CD4-positive, CD25-positive, alpha-beta regulatory T cell (primary cell): ENCODE measurements at places on chromosomes 6 and 20. TPM values are rescaled to one million over a fixed set of nuclear protein-coding genes. Genes with fewer than 3 reads are reported as not detected.

The PTK6 gene
- 0.20 TPM for total RNA-seq

The RBPJL gene
- total RNA-seq = not detected

The CNR1 gene
- not detected for total RNA-seq

The WTAP gene
- total RNA-seq = 177 TPM

GRCh38 chr20:2688041-2688591 lies 4.5 kb upstream of the EBF4 start:
- peak; percentile 81 for DNase-seq

DNA sequence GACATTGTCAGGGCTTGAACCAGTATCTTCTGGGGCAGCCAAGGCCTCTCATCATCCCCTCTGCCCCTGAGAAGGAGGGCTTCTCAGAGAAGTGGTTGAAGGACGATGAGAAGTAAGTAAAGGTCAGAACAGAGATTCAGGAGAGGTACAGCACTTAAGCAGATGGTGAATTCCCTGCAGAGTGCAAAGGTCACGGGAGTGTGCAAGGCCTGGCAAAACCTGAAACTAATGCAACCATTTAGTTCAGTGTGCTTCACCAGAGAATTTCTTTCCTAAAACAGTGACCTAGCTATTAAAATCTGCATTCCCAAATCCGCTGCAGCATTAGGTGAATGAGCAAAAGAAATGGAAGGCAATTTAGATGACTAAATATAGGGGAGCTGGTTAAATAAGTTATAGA lies 58.4 kb downstream of the TRERF1 start:
- DNase-seq = no peak

DNA sequence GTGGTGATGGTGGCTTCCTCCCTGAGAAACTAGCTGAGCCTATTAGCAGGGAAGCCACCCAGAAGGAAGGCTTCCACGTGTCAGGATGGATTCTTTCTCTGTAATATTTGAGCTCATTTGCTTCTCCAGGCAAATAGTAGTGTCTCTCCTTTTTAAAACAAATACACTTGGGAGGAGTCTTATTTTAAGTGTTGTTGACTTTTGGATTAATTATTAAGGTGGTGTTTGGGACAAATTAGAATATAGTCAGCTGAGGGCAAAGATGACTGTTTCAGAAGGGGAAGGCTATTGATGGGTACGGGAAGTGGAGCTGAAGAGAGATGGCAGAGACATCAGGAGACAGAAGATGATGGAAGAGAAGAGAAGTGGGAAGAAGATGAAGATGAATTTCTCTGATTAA lies 119.8 kb upstream of the PHACTR1 start:
- no peak for DNase-seq

GRCh38 chr20:48329676-48330664 lies 497.8 kb downstream of the PREX1 start:
- DNase-seq = no peak

- DNase-seq = no peak
Measured at GRCh38 chr6:169692516-169692915, 9.3 kb downstream of the WDR27 start.

- no peak for DNase-seq
Measured at GRCh38 chr20:51768759-51769517, 748 bp upstream of the ATP9A start.

DNA sequence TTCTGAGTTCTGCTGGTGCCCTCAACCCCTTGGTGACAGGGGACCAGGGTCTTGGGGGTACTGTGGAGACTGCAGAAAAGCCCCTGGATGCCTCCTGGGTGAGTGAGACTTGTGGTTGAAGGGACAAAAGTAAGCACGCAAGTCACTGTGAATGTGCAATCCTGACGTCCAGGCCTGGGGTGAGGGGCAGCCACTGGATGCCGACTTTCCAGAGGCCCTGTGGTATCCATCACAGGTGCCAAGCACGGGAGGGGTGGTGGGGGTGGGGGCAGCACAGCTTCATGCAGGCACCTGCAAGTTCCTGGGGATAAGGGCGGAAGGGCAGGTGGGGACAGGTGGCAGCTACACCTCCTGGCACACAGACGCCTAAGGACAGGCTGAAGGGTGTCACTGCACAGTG lies 20.1 kb upstream of the UBE2V1 start:
- DNase-seq = no peak
